Stimulated activated CD8-positive, alpha-beta memory T cell treated with anti-CD3 and anti-CD28 coated beads, Interleukin-15, amount 100 ng/mL, for 4 hours (primary cell): ENCODE measurements at places on chromosomes 11 and 22.

DNA sequence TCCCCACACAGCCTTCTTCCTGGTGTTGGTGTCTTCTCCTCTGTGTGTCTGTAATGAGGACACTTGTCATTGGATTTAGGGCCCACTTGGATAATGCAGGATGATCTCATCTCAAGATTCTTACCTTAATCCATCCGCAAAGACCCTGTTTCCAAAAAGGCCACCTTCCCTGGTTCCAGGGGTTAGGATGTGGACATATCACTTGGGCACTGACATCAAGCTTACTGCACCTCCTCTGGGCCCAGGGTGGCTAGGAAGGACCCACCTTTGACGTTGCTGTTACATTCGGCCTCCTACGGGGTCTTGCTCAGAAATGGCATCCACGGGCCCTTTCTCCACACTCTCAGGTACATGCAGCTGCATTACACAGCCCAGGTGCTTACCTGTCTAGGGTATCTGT is 535.9 kb downstream of the BRD1 start:
- DNase-seq: no peak

GRCh38 chr11:122749005-122749687 is 89.2 kb upstream of the CRTAM start:
- DNase-seq: peak; percentile 61

- no peak for DNase-seq
These were observed 39.4 kb downstream of the BLID start for GRCh38 chr11:122076512-122077120.

- no peak for DNase-seq
These were observed 10.8 kb upstream of the E2F8 start for GRCh38 chr11:19251577-19251976.

GRCh38 chr11:68673991-68674390 is 10.4 kb upstream of the GAL start:
- no peak for DNase-seq

GRCh38 chr11:85115798-85116197 is 511.3 kb downstream of the DLG2 start:
- DNase-seq: no peak

- DNase-seq: no peak
These were observed 24.0 kb downstream of the TCP11L1 start for GRCh38 chr11:33063326-33063881.

- DNase-seq: no peak
These were observed 24.2 kb downstream of the PPFIBP2 start for GRCh38 chr11:7538031-7538430.

DNA sequence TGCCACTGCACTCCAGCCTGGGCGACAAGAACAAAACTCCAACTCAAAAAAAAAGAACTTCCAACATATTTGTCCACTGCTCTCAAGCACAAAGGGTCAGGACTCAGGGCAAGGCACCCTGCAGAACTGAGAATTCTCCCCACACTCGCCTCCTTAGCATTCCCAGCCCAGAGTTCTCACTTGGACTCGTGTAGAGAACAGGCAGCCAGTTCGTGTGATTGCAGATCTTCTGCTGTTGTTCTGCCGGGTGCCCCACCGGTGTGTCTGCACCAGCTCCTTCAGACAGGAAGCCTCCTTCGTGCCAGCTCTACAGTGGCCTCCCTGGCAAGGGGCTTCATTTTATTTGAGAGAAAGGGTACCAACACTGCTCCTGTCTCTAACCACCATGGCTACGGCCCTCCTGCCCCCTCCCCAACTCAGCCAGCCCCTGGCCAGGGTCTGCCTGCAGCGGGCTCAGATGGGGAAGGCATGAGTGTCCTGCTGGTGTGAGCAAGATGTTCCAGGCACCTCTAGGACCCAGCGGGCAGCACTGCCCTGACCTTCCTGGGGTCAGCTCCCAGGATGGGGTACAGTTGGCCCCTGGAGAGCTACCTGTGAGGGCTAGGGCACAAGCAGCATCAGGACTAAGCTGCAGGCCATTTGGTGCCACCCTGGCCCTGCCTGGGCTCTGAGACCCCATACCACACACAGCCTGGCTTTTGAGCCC is 19.5 kb upstream of the SCGB1A1 start:
- DNase-seq: no peak

DNA sequence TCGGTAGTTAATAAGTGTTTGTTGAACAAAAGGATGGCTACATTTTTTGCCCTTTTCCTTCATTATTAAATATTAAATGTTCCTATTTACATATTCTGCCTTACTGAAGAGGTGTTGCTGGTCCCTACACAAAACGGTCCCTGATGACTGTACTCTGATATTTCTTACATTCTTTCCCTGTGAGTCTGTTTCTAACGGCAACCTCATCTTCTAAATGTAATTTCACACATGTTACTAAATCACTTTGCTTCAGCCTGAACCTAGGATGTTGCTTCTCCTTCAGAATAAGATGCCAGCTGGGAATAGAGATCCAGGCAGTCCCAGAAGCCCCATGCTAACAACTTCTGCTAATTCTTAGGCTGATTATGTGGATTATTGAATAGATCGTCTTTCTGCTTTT is 50.3 kb downstream of the SPON1 start:
- DNase-seq: no peak
